ENCODE measurements at places on chromosomes 4 and X.

DNA sequence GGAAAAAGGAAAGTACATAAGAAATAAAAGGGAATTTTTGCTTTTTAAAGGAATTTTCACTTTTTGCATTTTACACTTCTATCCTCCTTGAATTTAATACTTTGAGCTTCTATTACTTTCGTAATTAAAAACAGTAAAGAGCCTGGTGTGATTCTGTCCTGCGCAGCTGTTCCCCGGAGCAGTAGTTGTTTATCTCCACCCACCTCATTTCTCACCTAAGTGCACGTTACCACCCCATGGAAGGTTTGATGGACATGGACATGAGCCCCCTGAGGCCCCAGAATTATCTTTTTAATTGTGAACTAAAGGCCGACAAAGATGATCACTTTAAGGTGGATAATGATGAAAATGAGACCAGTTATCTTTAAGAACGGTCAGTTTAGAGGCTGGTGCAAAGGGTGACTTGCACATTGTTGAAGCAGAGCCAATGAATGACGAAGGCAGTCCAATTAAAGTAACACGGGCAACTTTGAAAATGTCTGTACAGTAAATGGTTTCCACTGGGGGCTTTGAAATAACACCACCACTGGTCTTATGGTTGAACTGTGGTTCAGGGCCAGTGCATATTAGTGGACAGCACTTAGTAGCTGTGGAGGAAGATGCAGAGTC lies 52.1 kb upstream of the TEX13D start:
- DNase-seq: no peak

DNA sequence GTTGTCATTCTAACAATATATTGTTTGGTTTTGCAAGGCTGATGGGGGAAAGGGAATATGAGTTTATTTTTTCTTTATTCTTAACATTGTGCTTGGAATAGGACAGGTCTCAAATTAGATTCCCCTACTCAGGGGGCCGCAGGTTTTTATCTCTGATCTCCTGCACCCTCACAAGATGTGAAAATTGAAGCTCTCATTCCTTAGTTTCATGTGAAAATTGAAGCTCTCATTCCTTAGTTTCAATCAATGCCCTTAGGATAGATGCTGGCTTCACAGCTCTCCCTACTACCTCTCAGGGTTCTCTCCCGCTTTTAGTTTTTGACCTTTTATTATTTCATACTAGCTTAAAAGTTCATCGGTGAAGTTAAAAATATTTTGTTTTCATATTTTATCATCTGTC lies 12.0 kb downstream of the NEIL3 start:
- no peak for DNase-seq

DNA sequence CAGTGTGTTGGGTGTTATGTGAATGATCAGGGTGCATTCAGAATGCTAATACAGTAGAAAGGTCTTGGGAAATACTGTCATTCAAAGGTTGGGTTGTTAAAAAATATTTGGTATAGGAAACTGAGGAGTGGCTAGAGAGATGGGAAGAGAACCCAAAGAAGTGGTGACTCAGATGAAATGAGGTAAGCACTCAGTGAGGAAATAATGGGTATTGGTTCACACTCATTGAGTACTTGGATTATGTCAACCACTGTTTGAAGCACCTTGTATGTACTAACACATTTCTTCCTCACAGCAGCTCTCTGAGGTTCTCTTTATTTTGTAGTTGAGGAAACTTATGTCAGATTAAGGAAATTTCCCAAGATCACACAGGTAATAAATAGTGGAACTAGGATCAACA lies 40.8 kb upstream of the NUDT6 start:
- no peak for DNase-seq

GRCh38 chr4:71130827-71131603 lies 137.6 kb downstream of the DCK start:
- no peak for DNase-seq

- DNase-seq: no peak
These were observed 14.8 kb upstream of the SPON2 start for GRCh38 chr4:1187182-1187581.

- DNase-seq: no peak
These were observed 28.5 kb upstream of the PRRG1 start for GRCh38 chrX:37320541-37321203.

- DNase-seq: peak; percentile 17
These were observed 70.7 kb upstream of the SH3RF1 start for GRCh38 chr4:169341490-169341889.

- no peak for DNase-seq
These were observed 50.4 kb upstream of the PRPS1 start for GRCh38 chrX:107577933-107578332.

- peak; percentile 10 for DNase-seq
These were observed 63.5 kb upstream of the ARHGAP36 start for GRCh38 chrX:130994671-130995070.

GRCh38 chr4:81195475-81195874 lies 19.5 kb downstream of the PRKG2 start:
- DNase-seq: no peak

GRCh38 chrX:18874560-18875255 lies 109.2 kb downstream of the PHKA2 start:
- DNase-seq: no peak

GRCh38 chrX:38335382-38335781 lies 8.1 kb upstream of the RPGR start:
- DNase-seq: no peak

- no peak for DNase-seq
These were observed 143.4 kb upstream of the ATP6AP2 start for GRCh38 chrX:40437348-40437747.

DNA sequence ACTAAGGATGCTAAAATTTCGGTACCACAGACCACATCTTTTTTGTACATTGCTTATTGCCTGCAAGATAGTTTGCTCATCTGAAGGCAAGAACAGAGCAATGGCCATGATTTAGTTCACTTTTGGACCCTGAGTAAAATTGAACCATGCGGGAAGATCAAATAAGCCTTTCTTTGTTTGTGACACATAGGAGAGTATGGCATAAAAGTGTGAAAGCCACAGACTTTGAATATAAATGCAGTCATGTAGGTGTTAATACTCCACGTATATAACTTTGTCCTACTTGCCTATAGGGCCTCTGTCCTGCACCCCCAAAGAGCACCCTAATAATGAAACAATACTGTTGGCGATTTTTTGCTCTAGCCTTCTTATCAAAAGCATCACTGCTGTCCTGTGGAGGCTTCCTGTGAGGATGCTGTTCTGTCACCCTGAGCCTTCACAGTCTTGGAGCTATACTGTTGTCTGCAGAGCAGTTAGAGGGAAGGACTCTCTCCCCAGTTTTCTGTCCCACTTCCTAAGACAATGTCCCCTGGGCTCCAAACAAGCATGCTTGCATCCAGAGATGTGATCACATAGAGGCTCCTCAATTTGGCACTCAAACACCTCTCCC lies 10.2 kb upstream of the CXCL13 start:
- DNase-seq: no peak

GRCh38 chr4:5609306-5610007 lies 98.9 kb downstream of the EVC2 start:
- no peak for DNase-seq

GRCh38 chr4:84879651-84880200 lies 86.8 kb downstream of the WDFY3 start:
- DNase-seq: no peak

DNA sequence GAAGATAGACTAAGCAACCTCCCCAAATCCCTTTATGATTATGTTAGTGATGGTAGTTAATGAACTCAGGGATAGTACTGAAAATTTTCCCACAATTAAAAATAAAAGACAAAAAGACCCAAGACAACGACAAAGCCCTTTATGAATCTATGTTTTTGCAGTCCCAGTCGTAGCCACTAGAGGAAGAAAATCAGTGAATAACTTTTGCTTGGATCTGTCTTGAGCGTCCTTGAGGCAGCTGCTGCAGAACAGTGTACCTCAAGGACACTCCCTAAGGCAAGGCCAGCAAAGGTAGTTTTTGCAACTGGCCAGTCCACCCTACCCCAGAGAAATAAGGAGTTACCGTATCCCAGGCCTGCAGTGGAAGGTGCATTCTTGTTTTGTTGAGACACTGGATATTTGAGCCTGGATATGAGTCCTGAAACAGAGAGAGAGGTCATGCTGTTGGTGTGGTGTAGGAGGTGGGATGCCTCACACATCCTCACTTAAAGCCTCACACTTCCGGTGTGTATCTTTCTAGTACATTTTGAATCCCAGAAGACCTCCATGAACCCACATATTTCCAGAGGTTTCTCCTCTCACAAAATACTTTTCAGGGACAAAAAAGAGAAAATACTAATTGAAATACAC lies 8.7 kb upstream of the TIMM8A start:
- DNase-seq: no peak

GRCh38 chr4:8234715-8235114 lies 34.8 kb upstream of the HTRA3 start:
- no peak for DNase-seq

DNA sequence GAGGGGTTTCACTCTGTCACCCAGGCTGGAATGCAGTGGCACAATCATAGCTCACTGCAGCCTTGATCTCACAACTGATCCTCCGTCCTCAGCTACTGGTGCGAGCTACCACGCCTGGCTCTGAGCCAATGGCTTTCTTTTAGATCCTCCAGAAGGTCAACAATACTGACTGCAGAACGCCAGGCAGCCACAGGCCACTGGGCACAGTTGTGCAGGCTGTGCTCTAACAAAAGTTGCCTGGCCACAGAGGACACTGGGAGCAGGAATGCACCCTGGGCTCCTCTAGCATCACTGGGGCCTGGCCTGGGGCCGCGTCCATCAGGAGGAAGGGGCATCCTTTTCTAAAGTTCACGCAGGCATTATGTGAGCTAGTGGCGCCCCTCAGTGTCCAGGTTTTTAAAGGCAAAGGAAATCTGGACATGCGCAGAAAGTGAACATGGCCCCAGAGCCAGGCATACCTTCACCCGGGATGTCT lies 14.9 kb upstream of the PORCN start:
- DNase-seq: no peak

DNA sequence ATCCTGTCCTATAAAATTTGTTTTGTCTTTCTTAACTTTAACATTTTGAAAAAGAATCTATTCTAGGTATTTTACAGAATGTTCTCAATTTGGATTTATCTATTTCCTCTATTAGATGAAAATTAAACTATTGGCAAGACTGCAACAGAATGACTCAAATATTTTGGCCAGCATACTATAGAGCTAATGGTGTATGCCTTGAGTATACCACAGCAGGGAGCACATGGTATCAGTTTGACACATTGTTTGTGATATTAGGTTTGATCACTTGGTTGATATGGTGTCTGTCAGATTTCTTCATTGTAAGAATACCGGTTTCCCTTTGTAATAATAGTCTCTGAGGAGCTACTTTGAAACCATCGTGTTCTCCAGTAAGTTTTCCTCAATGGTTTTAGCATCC lies 87.8 kb upstream of the NPNT start:
- DNase-seq: no peak

DNA sequence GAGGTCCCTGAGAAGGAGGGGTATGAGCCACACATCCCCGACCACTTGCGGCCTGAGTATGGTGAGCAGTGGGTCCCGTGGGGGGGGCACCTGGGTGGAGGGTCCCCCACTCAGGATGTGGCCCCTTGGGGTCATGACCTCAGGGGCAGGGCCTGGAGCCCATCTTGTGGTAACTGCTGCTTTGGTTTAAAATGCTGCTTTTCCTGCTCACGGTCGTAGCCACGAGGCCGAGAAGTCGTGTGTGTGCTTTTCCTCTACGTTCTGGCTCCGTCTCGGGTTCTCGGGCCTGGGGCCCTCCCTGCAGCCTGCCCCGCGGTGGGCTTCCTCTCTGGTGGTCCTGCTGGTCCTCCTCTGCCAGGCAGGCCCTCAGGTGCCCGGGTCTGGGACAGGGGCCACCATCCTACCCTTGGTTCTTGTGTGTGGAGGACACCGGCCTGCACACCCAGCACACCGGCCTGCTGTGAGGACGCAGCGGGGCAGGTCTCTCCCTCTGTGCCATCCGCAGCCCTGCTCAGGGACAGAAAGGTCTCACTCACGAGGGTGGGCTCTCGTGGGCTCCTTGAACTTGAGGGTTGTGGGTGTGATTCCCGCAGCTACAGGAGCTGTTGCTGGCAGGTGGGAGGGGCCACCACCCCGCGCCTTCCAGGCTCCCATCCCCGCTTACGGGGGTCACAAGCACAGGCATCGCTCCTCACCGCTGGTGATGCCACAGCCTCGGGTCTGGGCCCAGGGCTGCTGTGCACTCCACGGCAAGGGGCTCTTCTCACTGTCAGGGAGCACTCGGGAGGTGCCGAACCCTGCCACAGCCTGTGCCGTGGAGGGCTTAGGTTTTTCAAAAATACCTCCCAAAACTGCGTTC lies 19.6 kb downstream of the UVSSA start:
- DNase-seq: no peak

DNA sequence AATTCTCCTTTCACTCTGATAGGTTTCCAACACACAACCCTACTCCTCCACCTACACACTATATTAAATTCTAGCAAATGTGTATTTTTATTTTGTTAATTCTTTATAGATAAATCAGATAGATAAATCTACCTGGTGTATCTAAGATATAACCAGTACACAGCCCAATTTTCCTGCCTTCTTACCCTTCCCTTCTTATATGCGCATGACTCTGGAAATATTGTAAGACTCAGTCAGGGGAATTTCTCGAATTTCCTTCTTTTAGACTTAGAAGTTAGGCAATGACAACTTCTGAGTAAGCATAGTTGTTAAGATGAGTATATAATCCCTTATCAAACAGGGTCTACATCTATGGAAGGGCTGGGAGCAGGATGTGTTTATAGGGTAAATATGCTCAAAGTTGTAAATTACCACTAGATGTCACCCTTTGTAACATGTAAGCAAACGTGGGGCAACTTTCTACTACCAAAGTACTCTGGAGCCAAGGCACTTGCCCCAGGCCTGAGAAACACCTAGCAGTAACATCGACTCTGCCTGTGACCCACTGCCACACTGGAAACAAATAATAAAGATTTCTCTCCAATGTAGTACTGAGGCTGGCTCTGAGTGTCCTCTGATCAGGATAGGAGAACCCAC lies 444.7 kb downstream of the IQCM start:
- DNase-seq: peak; percentile 16

DNA sequence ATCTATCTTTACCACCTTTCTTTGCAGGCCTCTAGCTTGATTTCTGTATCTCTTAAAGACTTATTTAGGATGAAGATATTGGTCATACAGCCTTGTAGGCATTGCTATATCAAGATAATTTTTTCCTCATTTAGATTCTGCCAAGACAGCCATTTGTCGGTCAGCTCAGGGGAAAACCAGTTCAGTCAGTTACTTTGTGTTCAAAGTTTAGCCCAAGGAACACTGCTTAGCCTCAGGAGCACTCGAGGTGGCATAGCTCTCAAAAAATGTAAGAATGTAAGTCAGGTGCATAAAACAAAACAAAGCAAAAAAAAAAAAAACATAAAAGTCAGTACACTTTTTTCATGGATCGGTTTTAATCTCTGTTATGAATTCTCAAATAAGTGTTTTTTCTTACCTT lies 43.4 kb downstream of the NRK start:
- no peak for DNase-seq
